GM23248 (cell line): ENCODE measurements at places on chromosomes 11 and 22. TPM values are rescaled to one million over a fixed set of nuclear protein-coding genes. Genes with fewer than 3 reads are reported as not detected.
A peak's percentile ranks its signal among the peaks of the same experiment; 100 is the strongest.

FOLR1 gene
- total RNA-seq, result not detected in 2 replicates

DEAF1 gene
- total RNA-seq, result 31.6 and 38.5 TPM in 2 replicates

DNA sequence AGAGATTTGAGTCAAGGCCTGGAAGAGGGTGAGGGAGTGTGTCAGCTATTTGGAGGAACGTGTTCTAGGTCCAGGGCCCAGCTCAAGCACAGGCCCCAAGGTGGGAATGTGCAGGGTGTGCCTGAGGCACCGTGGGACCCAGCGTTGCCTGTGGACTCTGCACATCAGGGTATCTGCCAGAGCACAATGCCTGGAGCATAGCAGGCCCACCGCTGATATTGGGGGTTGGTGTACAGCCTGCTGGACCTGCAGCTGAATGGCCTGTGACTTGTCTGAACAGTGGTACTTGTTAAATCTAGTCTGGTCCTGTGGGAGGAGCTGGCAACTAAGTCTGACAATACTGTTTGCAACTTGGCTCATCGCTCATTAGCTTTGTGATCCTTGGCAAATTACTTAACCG is 131.7 kb downstream of the GRIK4 start:
- no peak for DNase-seq

DNA sequence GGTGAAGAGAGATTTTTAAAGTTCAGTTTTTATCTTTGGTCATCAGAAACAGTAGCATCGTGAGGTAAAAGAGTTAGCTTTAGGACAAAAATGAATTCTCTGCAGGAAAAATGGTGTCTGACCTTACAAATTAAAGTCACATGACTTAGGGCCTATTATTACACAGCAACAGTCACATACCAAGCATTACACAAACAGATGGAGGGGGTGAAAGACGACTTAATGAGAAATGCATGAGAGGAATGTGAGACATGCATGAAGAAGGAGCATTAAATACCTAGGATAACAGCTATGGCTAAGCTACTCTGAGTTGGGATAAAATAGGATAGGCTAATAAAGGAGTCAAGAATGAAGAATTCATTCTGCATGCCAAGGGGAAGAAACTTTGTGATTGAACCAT is 77.5 kb downstream of the BLID start:
- DNase-seq, result peak; percentile 89

GRCh38 chr22:28442264-28442710 is 237.4 kb downstream of the TTC28 start:
- peak; percentile 89 for DNase-seq

- DNase-seq, result no peak
These were observed 10.6 kb downstream of the MICAL2 start for GRCh38 chr11:12121011-12121410.

GRCh38 chr11:118311518-118311917 is 7.0 kb downstream of the CD3E start:
- DNase-seq, result no peak

- DNase-seq, result peak; percentile 27
These were observed 684.9 kb upstream of the CCDC90B start for GRCh38 chr11:83971063-83971462.
